ENCODE measurements at places on chromosomes 5 and 9.

- peak; percentile 20 for DNase-seq
Measured at GRCh38 chr5:34790069-34790468, 48.9 kb upstream of the TTC23L start.

DNA sequence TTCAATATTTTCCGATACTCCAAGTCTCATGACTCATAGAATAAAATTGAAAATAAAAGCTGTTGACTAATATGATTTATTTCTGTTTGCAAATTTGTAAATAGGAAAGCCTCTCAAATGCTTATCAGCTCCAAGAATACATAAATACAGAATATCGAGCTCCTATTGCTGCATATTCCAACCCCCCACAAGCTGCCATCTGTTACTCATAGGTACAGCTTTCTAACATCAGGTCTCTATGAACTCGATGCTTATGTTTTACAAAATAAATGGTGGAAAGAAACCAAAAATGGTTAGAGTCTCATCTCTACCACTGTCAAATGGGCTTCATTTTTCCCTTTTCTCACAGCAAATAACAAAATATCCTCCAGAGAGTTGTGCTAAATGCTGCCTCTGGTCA is 631.6 kb upstream of the CDH18 start:
- DNase-seq, result no peak

GRCh38 chr5:88281322-88281721 is 12.7 kb upstream of the TMEM161B start:
- DNase-seq, result no peak

GRCh38 chr9:118262191-118262590 is 558.0 kb downstream of the TLR4 start:
- no peak for DNase-seq

- DNase-seq, result no peak
Measured at GRCh38 chr9:91029650-91030361, 228.2 kb downstream of the SYK start.

DNA sequence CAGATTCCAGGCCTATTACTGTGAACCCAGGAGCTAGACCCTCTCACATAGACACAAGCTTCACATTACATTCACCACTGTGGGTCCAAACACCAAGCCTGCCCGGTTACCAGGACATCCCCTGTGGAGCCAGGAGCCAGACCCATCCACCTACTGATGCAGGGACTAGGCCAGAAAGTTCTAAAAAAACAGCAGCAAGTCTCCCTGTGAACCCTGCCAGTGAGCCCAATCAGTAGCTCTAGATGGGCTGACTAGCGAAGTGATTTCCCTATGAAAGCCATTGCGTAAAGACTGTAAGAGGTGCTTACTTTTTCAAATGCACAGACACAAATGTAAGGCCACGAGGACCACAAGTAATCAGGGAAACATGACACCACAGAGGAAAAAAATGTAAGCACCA is 352.3 kb downstream of the TMEM161B start:
- no peak for DNase-seq

GRCh38 chr9:70105147-70105546 is 61.5 kb downstream of the MAMDC2 start:
- DNase-seq, result no peak

GRCh38 chr9:78707481-78707991 is 410.6 kb downstream of the PSAT1 start:
- peak; percentile 55 for DNase-seq

DNA sequence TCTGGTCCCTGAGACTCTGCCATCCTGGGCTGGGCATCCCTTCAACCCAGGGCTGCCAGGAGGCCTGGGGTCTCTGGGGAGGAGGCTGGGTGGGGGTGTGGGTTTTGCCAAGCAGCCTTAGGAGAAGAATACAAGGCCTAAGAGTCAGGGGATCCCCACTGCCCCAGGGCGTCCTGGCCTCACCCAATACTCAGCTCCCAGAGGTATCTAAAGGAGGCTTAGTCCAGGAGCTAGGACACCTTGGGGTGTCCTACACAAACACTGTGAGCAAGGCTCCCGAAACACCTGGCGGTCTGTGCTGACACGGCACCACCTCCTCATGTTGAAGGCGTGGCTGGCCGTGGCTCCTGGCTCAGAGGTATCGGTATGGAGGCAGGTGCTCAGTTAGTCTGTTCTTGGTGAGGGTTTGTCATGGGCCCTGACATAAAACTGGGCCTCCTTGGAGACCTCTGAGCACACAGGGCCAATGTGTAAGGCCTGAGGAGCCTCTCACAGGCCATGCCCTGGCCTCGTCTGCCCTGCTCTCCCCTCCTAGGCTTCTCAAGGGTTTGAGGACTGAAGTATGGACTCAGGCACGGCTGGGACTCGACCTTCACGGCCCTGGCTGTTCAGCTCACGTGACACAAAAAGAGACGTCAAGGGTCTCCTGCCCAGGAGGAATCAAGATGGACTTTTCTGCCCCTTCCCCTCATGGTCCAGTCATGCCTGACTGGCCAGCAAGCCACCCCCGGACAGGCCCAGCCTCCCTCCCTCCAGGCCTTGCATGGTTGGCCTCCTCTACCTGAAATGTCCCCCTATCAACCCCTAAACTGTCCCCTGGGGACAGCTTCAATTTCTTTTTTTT is 277.3 kb downstream of the FSTL4 start:
- no peak for DNase-seq

DNA sequence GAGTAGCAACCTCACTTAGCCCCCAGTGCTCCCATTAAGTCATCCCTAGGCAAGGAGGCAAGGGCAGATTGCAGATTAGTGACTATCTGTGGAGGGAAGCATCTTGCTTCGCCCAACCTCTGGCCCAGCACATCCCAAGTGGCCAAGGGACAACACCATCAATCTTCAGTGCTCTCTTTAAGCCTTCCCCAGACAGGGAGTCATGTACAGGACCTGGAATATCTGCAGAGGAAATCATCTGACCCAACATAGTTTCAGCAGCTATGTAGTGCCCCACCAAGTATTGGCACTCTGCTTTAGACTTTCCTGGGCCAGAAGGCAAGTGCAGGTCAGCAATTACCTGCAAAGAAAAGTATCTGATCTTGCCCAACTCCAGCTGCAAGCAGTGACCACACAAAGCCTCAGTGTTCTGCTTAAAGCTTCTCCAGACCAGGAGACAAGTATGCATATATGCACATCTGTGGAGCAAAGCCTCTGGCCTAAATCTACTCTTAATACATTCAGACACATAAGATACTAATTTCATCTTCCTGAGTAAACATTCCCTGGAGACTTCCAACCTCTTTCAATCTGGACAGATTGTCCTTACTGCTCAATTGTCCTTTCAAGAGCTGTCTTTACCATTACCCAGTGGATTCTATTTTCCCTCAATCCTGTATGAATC is 224.8 kb upstream of the VLDLR start:
- DNase-seq, result no peak

DNA sequence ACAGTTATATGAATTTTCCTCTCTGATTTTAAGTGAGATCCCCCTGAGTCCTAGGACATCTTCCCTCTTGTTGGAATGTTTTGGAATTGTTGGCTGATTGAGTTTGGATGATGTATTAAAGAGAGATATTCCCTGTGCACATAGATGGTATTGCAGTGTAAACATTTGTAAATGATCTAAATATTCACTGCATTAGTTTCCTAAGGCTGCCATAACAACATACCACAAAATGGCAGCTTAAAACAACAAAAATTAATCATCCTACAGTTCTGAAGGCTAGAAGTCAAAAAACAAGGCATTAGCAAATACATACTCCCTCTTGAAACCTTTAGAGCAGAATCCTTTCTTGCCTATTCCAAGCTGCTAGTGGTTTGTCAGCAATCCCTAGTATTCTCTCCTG is 38.0 kb upstream of the MROH2B start:
- no peak for DNase-seq

- DNase-seq, result no peak
Measured at GRCh38 chr5:170448221-170448620, 55.6 kb upstream of the KCNIP1 start.

GRCh38 chr5:176812269-176813259 is 2.2 kb downstream of the UNC5A start:
- peak; percentile 27 for DNase-seq

- DNase-seq, result peak; percentile 23
Measured at GRCh38 chr5:56543441-56544388, 271.6 kb upstream of the MAP3K1 start.

- DNase-seq, result peak; percentile 31
Measured at GRCh38 chr9:86655147-86655546, 292.2 kb downstream of the GAS1 start.

DNA sequence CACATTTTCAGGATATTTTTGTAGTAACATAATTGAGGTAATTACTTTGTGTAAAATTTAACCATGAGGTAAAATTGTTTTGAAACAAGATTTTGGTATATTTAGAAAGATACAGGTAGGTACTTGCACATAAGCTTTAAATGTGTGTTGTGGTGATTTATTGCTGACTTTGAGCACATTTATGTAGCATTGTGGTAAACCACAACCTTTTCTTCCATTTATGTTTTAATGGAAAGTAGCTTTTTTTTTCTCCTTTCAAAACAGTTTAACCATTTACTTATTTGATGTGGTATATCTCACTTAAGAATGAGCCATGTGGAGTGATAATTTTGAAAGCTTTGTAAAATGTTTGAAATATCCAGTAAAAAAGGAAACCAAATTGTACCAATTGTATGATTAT is 35.6 kb downstream of the FCHO2 start:
- no peak for DNase-seq

DNA sequence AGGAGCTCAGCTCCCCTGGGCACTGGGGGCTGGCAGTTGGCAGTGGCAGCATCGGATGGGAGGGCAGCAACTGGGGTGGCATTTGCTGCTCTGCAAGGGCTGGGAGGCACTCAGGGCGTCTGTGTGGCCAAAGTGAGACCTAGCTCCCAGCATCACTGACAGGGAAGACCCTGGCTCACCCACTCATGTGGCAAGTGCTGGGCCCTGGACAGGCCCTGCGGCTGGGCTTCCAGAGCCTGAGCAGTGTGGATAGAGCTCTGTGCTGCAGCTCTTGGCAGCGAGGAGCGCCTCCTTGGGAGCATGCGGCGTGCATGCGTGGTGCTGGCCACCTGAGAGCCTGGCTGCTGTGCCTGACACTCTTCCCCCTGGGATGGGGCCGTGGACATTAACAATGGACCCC is 10.2 kb downstream of the CEP72 start:
- DNase-seq, result no peak

DNA sequence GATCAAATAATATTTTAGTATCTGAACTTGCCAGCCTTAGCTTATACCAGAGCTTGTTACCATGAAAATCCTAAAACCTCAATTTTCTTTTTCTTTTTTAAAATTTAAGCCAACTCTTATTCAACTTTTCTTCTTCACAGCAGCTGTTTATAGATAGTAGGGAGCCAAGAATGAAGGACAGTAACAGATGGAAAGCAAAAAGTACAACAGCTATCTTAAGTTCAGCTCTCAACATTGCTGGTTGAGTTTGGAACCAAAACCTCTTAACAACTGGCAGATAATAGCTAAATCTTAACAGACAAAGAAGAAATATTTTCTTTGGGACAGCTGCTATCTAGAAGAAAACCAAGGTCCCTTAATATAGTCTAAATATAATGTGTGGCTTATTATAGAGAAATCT is 74.7 kb downstream of the PJA2 start:
- no peak for DNase-seq

DNA sequence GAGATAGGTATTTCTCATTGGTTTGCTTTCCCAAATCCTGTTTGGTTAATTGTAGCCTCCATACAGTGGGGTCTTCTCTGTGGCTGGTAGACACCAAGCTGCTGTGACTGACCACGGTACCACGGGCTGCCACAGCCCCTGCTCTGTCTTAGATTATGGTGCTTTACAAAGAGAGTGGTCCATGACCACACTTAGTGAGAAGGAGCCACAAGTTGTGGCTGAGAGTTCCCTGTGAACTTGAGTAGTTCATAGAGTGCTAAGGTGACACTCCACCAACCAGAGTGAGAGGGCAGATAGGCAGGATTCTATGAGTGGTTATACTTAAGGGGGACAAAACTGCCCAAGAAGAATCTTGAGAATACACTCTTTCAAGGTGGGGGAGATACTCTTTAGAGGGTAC is 25.8 kb upstream of the ZBTB34 start:
- DNase-seq, result no peak

DNA sequence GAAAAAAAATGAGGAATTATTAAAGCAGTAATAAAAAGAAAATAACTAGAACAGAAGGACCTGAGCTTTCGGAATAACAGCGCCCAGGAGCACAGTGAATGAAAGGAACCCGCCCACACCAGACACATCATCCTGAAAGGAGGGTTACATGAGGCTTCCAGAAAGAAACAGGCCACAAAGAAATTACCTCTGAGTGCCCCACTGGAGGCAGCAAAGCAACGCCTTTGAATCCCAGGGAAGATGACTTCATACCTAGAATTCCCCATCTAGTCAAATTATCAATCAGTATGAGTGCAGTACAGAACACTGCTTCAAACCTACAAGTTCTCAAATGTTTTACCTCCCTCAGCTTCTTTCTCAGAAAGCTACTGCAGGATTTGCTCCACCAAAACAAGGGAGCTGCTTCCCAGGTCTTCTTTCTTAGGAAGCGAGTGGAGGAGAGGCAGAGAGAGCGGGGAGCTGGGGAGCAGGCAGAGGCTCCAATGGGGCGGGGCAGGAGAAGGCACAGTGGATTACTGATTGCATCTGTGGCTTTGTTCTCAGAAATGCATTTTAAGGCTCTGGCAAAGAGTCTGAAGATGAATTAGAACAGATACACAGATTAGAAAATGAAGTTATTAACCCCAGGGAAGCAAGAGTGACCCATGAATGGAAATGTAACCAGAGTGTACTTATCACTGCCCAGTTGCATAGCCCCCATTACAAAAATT is 87.1 kb downstream of the SEMA4D start:
- DNase-seq, result no peak

DNA sequence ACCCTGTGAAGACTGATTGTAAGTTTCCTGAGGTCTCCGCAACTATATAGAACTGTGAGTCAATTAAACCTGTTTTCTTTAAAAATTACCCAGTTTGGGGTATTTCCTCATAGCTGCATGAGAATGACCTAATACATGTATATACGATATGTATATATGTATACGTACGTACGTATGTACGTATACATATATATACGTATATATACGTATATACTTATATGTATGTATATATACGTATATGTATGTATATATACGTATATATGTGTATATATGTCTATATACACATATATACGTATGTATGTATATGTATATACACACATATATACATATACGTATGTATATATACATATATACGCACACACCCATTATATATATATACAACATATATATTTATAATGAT is 1153.0 kb upstream of the CDH18 start:
- no peak for DNase-seq

- no peak for DNase-seq
Measured at GRCh38 chr5:65820373-65820772, 98.4 kb downstream of the NLN start.

DNA sequence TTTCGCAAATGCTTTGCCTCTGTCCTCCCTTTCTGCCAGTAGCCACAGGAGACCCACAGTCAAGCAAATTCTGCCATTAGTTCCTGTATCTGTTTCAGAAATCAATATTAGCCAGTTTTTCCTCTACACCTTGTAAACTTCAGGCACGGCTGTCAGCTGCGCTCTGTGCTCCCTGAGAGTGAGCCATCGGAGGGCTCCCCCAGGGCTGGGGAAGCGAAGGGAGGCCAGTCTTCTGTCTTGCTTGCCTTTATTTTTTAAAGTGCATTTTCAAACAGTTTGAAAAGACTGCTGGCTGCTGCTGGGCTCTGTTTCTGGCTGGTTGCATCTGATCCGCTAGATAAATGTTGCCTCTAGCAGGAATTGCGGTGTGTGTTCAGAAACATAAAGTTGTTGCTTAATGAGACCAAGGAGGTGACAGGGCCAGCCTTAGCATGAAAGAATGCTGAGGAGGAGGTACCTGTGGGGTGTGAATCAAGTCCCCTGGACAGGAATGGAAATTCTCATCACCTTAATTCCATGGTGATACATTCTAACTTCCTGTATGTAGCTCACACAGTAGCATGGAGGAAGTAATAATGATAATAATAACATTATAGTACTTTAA is 421.7 kb upstream of the KIF2A start:
- DNase-seq, result no peak

- no peak for DNase-seq
Measured at GRCh38 chr9:79387101-79387835, 184.5 kb upstream of the TLE4 start.

Data from fibroblast of pulmonary artery (primary cell).